ENCODE measurements at places on chromosomes 5 and 9.

GRCh38 chr5:67089200-67089725 lies 107.3 kb downstream of the CD180 start:
- DNase-seq, result peak; percentile 23

- no peak for DNase-seq
Observed at GRCh38 chr9:13503599-13503998, 224.1 kb upstream of the MPDZ start.

GRCh38 chr5:40278881-40279280 lies 400.8 kb upstream of the PTGER4 start:
- DNase-seq, result no peak

DNA sequence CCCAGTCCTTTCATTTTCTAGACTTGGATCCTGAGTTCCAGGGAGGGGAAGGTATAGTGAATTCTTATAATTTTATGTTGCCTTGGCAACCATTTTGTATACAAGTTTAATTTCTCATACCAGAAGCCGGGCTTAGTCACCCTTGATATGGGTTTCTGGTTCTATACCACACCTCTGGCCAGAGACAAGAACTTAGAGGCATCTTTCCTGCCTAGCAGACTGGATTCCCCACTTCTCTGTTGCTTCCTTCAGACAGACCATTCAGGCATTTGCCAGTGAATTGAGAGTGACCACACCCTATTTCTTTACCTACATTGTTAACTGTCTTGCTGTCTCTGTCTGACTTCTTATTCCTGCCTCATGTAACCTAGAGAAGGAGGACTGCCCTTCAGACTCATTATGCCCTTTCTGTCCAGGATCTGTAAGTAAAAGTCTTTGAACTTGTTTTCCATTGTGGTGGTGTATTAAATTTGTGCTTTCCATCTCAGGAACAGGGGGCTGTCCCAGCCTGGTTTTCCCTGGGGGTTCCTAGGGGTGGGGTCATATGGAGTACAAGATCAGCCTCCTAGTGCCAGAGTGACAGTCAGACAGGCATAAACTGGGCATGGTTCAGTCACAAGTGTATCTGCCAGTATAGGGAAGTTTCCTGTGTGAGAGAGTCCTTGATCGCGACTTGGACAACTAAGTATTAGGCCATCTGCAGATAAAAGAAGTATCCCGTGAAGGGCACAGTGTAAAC lies 27.4 kb downstream of the TNFSF8 start:
- DNase-seq, result peak; percentile 89

DNA sequence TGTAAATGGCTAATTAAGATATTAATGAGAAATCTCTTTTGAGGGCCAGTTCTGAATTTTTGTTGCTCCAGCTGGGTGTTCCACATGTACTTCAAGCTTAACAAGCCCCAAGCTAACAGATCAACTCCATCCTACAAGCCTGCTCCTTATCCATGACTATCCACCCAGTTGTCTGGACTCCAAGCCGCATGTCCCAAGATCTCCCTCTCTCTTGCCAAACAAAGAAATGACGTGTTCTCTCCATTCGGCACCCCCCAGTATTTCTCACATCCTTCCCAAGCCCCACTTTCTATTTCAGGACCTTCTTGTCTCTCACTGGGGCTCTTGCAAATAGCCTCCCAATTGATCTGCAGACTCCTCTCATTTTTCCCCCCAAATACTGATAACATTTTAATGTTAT lies 15.8 kb upstream of the PTPN3 start:
- DNase-seq, result no peak

- peak; percentile 79 for DNase-seq
Observed at GRCh38 chr5:169300468-169301385, at the start of gene SLIT3. TSS of gene SLIT3 (minus strand) at chr5:169301139. CDS start at chr5:169300709, 430 bp downstream.

DNA sequence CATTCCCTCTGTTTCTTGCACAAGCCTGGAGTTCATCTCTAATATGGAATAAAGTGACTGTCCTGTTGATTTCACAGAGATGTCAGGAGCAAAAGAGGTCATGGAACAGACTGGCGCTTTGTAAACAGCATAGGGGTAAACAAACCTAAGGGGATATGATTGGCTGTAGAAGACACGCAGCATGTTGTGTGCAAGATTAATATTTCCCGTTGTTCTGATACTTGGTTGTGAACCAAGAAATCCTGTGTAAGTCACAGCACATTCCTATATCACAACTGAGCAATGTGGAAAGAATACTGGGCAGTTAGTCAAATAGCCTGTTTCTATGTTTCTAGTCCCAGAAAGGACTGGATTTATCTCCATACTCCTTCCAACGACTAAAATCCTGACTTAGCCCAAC lies 3.2 kb downstream of the ADAMTS12 start:
- DNase-seq, result peak; percentile 14

GRCh38 chr5:36596756-36597155 lies 9.7 kb upstream of the SLC1A3 start:
- no peak for DNase-seq

DNA sequence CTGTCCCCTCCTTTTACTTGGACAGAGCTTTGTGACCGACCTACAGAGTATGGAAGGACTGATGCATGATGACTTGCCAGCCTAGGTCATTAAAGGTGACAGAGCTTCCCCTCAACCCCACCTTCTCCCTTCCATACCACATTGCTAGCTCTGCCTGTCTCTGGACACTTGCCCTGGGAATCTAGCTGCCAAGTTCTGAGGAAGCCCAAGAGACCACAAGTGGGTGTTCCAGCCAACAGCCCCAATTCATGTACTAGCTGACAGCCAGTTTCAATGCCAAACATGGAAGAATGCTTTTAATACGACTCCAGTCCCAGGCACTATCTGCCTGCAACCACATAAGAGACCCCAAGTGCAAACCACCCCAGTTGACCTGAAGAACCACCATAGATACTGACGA lies 477.1 kb downstream of the SPOCK1 start:
- DNase-seq, result no peak

DNA sequence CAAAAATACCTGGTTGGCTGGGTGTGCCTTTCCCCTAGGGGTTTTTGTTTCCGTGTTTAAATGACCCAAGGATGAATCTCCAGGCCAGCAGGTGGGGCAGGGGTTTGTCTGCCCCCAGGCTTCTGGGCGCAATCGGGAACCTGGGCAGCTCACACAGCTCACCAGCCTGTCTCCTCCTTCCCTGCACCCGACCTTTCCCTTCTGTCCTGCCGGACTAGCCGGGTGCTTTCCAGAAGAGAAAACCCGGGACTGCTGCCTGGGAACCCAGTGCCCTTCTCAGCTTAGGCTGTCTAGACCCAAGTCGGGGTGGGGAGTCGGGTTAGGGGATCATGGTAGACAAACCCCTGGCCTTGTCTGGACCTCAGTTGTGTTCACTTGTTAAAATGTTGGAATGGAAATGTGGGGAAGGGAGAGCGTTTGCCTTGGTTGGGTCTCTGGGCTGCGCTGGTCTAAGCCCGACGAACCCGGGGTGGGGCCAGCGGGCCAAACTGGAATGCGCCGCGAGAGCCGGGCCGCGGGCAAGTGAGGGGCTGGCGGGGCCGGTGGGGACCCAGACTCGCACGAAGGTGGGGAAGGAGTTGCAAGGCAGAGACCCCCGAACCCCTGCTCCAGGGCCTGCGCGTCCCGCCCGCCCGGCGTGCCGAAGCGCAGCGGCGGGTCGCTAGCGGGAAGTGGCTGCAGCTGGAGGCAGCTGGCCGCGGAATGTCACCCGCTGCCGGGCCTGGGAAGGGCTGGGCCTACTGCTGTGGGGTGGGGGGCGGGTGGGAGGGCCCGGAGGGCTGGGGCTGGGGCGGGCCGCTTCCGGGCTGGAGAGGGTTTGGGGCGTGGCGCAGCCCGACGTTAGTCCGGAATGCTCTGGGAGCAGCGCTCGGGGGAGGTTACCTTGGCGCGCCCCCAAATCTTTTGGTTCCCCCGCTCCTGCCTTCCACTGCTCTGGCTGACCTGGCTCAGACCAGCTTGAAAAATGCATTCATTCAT lies 84.6 kb downstream of the DAB2IP start:
- DNase-seq, result no peak

DNA sequence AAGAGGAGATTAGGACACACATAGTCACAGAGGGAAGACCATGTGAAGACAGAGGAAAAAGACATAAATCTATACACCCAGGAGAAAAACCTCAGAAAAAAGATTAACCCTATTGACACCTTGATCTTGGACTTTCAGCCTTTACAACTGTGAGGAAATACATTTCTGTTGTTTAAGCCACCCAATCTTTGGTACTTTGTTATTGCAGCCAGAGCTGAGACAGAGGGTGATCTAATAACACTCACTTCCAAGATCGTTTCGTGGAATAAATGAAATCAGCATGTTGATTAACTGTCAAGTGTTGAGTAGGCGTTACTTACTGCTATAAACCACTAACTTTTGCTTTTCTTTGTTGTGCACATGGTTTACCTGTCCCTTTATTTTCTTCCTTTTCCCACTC lies 361.2 kb upstream of the RIOK2 start:
- DNase-seq, result no peak

DNA sequence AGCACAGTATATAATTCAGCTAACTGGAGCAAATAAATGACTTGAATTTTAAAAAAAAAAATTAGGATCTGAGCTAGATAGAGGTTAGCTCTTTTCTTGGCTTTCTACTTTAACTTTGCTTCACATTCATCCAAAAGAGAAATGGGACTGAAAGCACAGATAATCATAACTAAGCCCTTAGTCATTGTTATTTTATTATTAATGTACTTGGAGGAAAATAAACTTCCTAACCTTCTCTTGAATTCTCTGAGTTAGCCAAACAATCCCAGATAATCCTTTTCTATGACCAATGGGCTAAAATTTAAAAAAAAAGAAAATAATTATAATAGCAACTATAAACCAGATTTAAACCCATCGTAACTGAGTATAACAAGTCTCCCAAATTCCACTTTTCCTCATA lies 57.6 kb upstream of the RASA1 start:
- DNase-seq, result peak; percentile 45

- peak; percentile 9 for DNase-seq
Observed at GRCh38 chr9:91991721-91992341, 41.8 kb upstream of the ROR2 start.

- no peak for DNase-seq
Observed at GRCh38 chr5:2758632-2759031, 7.2 kb upstream of the IRX2 start.

- DNase-seq, result no peak
Observed at GRCh38 chr5:1420211-1421195, 24.7 kb downstream of the SLC6A3 start.

GRCh38 chr5:179777456-179777855 lies 16.3 kb upstream of the LTC4S start:
- no peak for DNase-seq
